ENCODE measurements at places on chromosomes 2 and 18. TPM values are rescaled to one million over a fixed set of nuclear protein-coding genes. Genes with fewer than 3 reads are reported as not detected.

The ASB3 gene
- 11.3 TPM for total RNA-seq

The RNU2-63P gene
- not detected for total RNA-seq

The NEU4 gene
- total RNA-seq, result 0.17 TPM

The TBR1 gene
- total RNA-seq, result 0.05 TPM

The PSMA8 gene
- total RNA-seq, result not detected

The ZDBF2 gene
- total RNA-seq, result 1.3 TPM

The RAX gene
- total RNA-seq, result not detected

The LRRTM1 gene
- not detected for total RNA-seq

The HOXD4 gene
- total RNA-seq, result 0.41 TPM

The KCNE4 gene
- 0.46 TPM for total RNA-seq

The ALK gene
- total RNA-seq, result not detected

The RPRM gene
- 0.05 TPM for total RNA-seq

The ALKAL2 gene
- total RNA-seq, result not detected

The PLEK gene
- not detected for total RNA-seq

The IL1F10 gene
- total RNA-seq, result 0.09 TPM

The DUSP19 gene
- 0.80 TPM for total RNA-seq

The IL36B gene
- not detected for total RNA-seq

The TEX44 gene
- not detected for total RNA-seq

The EGR4 gene
- 0.19 TPM for total RNA-seq

The IGFBP5 gene
- 0.16 TPM for total RNA-seq

The VWC2L gene
- total RNA-seq, result not detected

The KCNG2 gene
- not detected for total RNA-seq

The RIT2 gene
- not detected for total RNA-seq

The DOCK10 gene
- 23.3 TPM for total RNA-seq

The EIF2B4 gene
- 52.8 TPM for total RNA-seq

The APLF gene
- 0.61 TPM for total RNA-seq

The BIN1 gene
- 35.4 TPM for total RNA-seq

The TMEM37 gene
- total RNA-seq, result 2.7 TPM

All from A549 treated with AZD2906 at 1 μM for 4 hours (cell line).